Adrenal gland (tissue), 19 donors: ENCODE measurements at places on chromosomes 2 and 18.
A peak's percentile ranks its signal among the peaks of the same experiment; 100 is the strongest.

DNA sequence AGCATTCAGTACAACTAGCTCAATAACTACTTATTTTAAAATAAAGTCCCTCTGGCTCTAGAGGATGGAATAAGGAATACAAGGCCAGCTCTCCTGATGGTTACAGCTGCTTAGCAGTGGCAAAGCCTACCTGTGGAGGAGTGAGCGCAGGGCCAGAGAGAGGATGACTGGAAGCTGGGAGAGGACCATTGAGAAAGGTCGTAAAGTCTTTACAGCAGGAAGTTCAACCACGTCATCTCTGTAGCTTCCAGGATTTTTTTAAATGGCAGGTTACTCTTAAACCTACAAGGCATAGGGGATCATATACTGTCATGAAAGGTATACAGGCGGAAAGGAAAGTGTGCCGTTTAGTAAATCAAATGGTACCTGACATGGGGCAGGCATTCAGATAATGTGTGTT, 26.3 kb downstream of the ANXA4 start:
- DNase-seq: no peak

DNA sequence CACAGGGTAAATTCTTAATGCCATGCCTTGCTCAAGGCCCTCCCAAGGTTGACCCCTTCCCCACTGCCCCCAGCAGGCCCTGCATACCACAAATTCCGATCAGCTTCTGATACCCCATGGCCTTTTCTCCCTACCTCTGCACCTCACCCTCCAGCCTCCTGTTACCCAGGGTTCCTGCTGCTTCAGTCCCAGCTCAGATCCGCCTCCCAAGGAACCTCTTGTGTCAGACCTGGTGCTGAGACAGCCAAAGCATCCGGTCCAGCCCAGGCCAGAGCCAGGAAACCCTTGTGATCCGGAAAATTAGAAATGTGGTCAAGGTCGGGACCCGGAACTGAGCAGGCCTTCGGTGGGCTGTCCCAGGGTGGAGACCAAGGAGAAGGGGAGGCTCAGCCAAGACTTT, 231.3 kb downstream of the BCL2 start:
- DNase-seq: no peak

GRCh38 chr2:71500426-71501079, 47.2 kb downstream of the DYSF start:
- DNase-seq: peak; percentile 37

- DNase-seq: no peak
Measured at GRCh38 chr2:13986119-13986720, 646.3 kb upstream of the LRATD1 start.

DNA sequence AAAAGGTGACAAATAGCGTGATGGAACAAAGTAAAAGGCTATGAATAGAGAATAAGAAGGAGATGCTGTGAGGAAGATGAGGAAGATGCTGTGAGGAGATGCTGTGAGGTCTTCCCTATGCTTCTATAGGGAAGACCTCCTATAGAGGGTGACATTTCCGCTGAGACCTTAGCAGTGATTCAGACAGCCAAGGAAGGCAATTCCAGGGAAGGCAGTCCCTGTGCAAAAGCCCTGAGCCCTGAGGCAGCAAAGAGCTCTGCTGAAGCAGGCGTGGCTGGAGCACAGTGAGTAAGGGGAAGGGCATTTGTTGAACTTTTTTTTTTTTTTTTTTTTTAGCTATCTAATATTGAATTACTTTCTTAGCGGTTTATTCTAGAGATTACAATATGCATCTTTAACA, 142.7 kb upstream of the FOSL2 start:
- DNase-seq: no peak

DNA sequence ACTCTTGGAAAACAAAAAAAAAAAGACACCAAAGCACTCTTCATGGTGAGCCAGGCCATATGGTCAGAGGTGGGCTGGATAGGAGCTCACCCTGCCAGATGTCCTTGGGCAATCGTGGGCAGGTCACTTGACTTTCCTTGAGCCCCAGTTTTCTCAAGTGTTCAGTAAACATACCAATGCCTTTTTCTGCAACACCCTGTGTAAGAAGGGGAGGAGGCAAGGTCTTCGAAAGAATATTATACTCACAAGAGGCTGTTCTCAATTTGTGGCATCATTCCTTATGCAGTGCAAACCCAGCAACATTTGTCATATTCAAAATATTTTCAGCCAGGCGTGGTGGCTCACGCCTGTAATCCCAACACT, 22.9 kb upstream of the TMEM87B start:
- no peak for DNase-seq

- DNase-seq: peak; percentile 35
Measured at GRCh38 chr2:9554921-9555296, 721 bp downstream of the ADAM17 start.

- DNase-seq: no peak
Measured at GRCh38 chr2:65227020-65227455, 593 bp upstream of the ACTR2 start.

- DNase-seq: no peak
Measured at GRCh38 chr2:120150040-120150482, 73.1 kb downstream of the TMEM185B start.

DNA sequence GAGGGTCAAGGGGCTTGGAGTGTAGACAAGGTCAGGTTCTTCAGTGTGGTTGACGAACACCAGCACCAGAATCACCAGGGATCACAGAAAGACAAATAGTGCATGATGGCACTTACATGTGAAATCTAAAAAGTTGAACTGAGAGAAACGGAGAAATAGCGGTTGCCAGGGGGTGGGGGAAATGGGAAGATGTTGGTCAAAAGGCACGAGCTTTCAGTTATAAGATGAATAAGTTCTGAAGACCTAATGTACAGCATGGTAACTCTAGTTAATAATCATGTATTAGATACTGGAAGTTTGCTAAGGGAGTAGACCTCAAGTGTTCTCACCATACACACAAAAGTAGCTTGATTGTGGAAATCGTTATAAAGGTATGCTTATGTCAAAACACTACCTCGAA, 43.7 kb upstream of the DARS1 start:
- DNase-seq: no peak

DNA sequence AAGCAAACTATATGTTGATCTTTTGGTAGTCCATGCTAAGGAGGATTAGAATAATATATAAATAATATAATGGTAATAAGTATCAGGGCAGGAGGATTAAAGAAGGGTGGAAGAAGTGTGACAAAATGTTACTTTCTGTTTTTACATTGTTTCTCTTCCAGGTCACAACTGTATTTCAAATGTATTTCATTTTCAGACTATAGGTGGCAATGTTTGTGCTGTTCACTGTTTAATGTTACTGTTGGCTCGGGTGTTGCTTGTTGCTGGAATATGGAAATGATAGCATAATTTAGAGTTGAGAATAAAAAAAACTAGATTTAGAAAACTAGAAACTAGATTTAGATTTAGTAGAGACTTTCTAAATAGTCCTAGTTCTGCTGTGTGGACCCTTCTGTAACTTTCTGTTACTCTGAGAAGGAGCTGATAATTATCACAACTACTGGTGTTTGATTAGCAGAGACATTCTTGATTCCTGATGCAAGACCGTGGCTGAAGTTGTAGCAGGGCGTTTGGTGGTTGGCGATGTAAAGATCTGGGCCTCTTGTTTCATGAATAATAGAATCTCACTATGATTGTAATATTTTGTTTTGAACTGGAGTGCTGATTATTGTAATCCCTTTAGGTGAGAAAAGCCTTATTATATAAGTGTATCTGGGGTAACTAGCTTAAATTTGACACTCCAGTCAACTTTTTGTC, 7.9 kb downstream of the NEDD4L start:
- DNase-seq: no peak

- DNase-seq: no peak
Measured at GRCh38 chr2:204950695-204951346, 405.5 kb downstream of the PARD3B start.

GRCh38 chr2:143819190-143819735, 690.0 kb downstream of the ARHGAP15 start:
- no peak for DNase-seq

DNA sequence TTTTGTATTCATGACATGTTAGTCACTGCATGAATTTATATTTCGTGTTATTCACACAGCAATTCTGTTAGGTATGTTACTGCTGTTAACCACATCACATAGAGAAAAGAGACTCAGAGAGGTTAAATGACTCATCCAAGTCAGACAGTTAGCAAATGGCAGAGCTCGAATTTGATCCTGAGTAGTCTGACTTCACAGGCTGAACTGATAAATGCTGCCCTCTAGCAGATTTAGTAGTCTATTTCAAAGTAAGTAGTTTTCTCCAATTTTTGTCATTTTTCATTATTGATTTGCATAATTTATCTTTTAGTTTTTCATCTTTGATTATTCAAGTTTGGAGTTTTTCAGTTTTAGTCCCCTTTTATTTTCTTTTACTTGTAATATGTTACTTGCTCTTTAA, 58.3 kb downstream of the WDR7 start:
- no peak for DNase-seq

GRCh38 chr18:49274188-49274714, 186.2 kb downstream of the DYM start:
- DNase-seq: no peak

DNA sequence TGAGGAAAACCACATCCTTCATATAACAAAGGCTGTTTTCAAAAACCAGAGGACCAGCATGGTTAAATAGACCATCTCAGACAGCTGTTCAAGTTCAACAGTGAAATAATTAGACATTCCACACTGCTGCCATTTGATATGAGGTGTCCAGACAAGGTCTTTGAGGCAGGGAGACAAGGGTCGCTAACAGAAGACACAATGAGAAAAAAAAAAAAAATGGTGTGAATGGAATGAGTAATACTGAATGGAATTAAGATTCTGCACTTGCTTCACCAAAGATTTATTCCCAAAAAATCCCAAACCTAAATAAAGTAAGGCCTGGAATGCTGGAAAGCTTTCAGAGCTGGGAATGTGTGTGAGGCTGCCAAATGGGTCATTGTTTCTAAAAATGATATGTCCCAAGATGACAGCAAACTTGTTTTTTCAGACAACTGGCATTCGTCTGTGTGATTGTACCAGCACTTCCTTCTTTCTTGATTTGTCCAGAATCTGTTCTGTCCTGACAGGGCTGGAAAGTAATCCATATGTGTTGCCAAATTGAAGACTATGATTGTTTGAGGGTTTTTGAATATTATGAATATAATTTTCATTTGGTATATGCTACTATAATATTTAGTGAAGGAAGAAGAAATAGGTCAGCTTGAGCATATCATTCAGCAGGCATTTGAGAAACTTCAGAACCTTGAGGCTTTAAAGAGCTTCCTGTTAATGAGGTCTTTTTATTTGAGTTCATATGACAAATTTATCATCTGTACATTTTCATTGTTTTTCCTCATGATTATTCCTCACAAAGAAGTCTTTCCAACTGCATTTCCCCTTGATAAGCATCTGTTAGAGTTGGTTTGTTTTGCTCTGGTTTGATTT, 85.2 kb upstream of the ITGA4 start:
- DNase-seq: no peak

- no peak for DNase-seq
Measured at GRCh38 chr2:27717070-27717795, 53.5 kb downstream of the SLC4A1AP start.

DNA sequence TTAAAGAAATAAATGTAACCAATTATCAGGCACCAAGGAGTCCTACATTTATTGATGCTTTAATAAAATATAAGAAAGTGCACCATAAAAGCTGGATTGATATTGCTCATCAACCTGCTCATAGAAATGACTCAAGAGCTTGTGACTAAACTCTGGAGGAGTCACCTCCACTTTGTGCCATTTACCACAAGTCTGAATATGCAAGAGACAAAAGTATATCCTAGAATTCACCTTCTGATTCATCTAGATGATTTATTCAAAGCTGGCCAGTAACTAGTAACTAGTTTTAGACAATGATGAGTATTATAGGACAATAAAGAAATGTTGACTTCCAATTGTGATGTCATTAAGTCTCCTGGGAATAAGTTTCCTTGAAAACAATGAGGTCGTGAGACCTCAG, 146.0 kb upstream of the SOX11 start:
- DNase-seq: no peak

DNA sequence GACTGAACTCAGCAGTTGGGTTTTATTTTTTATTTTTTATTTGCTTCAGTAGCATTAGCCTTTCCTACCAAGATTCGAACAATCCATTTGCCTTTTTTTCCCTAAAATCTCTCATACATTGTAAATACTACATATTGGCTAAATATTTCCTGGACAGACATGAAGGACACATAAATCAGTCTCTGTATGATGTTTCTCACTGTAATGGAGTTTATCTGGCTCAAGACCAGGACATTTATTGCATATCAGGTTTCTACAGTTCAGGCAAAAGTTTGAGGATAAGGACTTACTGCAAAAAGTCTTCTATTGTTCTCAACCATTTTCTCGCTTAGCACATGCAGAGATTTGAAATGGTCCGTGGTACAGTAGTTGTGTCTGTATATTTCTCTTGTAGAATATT, 3.3 kb downstream of the CLUL1 start:
- DNase-seq: no peak

- no peak for DNase-seq
Measured at GRCh38 chr18:3624935-3625741, 175.2 kb downstream of the TGIF1 start.

GRCh38 chr2:218860950-218861381, 1.4 kb downstream of the WNT6 start:
- DNase-seq: no peak

DNA sequence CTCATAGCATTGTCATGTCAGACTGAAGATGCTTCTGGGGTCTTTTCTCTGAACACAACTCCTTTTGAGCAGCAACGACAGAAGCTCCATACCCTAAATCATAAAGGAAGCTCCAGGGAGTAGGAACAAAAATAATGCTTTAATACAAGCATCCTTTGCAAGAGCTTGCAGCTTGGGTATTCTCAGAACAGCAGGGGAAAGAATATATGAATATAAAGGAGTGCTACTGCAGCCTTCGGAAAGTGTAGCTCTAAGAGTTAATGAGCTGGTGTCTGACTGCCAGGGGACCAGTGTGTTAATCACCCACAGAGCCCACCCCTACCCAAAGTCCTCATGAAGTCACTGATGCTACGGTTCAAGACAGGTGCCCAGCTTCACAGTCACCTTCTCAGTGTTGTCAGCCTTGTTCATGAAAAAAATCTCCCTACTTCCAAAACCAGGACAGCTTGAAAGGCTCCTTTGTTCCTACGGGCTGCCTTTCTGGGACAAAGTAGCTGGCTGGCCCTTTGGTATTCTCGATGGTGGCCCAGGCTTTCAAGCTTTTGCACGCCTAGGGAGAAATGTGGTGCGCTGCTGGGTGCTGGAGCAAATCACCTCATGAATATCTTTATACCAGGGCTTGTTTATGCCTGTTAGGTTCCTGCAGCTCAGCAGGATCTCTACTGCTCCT, 259.7 kb downstream of the CMPK2 start:
- no peak for DNase-seq

DNA sequence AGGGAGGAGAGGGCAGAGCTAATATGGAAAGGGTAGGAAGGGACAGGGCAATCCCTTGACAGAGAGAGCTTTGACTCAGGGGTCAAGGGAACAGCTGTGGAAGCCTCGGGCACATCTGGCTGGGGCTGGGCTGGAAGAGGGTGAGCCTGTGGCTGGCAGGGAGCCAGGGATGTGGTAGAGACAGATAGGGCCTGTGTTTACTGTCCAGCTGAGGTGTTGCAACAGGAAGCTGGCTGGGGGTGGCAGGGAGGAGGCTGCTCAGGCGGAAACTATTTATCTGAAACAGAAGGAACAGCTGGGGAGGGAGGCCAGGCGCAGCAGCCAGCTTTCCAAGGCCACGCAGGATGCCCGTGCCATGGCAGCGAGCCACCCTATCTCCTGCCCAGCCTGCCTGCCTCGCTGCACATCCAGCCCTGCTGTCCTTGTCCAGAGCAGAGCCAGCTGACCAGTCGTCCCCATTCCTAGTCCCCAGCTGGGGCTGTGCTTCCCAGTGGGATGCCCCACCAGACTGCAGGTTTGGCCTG, 264.7 kb downstream of the CYP26B1 start:
- DNase-seq: peak; percentile 98
